ENCODE measurements at places on chromosomes 3 and 15.

- no peak for DNase-seq
These were observed 31.0 kb downstream of the SRPRB start for GRCh38 chr3:133836497-133837158.

DNA sequence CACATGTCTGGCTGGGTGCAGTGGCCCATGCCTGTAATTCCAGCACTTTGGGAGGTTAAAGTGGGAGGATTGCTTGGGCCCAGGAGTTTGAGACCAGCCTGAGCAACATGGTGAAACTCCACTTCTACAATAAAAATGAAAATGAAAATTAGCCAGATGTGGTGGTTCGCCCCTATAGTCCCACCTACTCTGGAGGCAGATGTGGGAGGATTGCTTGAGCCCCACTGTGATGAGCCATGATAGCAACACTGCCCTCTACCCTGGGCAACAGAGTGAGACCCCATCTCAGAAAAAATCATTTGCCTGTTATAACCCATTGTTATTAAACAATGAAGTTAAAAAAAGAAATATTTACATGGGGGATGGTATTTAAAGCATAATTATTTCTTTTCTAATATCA is 240.1 kb upstream of the ZPLD1 start:
- no peak for DNase-seq

GRCh38 chr3:51709675-51710074 is 2.8 kb downstream of the GRM2 start:
- no peak for DNase-seq

DNA sequence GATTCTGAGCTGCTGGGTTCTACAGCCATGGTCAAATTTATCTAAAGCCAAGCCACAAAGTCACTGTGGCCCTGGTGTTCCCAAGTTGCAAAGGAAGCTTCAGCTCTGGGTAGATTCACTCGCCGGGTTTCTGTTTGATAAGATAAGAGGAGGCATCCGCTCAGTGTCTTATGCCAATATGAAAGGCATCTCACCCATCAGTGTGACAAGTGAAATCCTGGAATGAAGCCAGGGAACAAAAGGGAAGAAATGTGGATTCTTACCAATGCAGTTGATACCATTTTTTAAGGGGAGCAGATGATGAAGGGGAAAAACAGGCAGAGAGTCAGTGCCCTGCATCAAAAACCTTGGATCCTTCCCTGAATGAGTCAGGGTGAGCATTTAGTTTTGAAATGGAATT is 2.8 kb upstream of the CPNE4 start:
- DNase-seq: no peak

- DNase-seq: no peak
These were observed 130.9 kb downstream of the GMNC start for GRCh38 chr3:190731596-190731995.

DNA sequence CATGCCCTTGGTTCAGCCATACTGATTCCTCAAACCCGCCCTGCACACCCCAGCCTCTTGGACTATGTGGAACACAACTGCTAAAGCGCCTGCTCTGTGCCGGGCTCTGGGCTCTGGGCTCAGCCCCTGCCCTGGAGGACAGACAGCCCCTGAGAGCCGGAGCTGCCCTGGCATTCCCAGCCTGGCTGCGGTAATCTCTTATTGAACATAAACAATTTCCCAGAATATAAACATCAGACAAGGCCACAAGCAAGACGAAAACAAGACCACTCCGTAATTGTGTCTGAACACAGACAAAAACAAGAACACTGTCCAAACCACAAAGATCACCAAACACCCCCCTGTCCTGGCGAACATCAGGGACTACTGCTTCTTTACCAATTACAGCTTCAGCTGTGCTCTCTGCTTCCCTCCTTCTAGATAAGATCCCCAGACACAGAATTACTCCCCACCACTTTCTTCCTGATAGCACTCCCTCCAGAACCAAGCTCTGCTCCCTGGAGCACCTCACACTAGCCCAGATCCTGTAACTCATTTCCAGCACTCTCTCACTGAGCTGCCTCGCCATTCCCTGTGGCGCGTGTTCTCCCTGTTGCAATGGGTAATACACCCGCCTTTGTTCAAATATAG is 57.1 kb upstream of the TLE3 start:
- DNase-seq: no peak

DNA sequence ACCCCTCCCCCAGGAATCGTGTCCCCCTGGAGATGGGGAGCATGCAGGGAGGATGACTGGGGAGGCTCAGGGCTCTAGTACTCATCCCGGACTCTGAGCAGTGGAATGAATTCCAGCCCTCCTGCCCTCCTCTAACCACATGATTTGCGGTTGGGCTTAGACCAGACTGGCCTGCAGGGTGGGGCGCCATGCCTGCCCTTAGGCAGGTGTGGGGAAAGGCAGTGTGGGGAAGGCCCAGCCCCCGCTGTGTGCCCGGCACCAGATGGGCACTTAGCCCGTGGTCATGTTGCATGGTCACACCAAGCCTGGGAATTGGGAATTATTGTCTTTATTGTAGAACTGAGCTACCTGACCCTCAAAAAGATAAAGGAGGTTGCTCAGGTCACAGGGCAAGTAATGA is 283.8 kb downstream of the TLE3 start:
- DNase-seq: peak; percentile 14

All from A172 (cell line).